Ascending aorta (tissue), 2 donors: ENCODE measurements at places on chromosomes 2 and 18.

DNA sequence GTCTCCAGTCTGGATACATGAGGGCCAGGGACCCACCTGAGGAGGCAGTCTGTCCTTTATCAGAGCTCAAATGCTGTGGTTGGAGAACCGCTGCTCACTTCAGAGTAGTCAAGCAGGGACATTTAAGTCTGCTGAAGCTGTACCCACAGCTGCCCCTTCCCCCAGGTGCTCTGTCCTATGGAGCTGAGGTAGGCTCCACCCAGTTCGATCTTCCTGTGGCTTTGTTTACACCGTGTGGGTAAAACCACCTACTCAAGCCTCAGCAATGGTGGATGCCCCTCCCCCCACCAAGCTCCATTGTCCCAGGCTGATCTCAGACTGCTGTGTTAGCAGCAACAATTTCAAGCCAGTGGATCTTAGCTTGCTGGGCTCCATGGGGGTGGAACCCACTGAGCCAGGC, 731.4 kb upstream of the HS6ST1 start:
- DNase-seq = no peak

DNA sequence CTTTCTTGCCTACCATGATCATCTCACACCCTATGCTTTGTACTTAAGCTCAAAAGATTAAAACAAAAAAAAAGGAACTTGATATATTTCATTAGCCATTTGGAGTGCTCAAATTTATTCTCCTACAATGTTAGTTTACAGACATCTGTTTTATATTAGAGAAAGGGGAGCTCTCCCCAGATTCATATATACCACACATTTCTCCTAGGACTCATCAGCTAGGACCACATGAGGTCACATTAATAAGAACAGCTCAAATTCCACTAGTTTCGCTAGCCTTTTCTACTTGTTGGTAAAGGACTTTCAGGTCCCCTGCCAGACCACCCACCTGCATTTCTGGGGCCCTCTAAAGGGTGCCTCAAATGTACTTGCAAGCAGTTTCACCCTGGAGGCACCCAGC, 151.2 kb upstream of the MMADHC start:
- no peak for DNase-seq

DNA sequence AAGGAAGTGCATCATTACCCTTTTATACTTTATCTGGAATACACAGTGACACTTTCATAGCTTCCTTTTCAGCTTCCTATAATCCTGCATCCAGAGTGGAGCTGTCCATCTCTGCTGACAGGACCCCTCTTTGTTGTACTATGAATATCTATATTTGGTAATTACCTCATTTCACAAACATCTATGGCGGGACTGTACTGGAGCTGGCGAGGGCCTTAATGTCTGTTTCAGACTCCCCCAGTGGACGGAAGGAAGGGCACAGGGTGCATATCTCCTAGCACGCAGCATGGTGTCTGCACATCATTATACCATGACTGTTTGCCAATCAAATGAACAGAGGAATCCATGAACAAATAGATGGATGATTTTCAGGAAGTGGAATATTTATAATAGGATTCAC, 142.3 kb downstream of the SOX11 start:
- no peak for DNase-seq

GRCh38 chr2:98504381-98505109, 59.9 kb downstream of the INPP4A start:
- peak; percentile 58 for DNase-seq

DNA sequence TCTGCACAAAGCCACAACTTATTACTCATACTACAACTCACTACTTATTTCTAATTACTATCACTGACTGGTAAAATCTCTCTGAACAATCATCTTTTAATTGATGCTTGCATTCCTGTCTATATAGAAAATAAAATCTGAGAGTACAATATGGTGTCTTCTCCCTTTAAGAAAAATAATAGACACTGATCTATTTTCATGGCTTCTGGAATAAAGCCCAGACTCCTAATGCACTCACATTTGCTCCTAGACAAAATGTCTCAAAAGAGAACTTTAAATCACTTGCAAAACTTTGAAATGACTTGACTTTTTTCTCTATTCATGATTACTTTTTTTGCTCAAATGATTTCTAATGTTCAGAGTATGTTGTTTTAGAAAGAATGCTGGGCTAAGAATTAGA, 28.7 kb downstream of the ESCO1 start:
- DNase-seq = no peak

DNA sequence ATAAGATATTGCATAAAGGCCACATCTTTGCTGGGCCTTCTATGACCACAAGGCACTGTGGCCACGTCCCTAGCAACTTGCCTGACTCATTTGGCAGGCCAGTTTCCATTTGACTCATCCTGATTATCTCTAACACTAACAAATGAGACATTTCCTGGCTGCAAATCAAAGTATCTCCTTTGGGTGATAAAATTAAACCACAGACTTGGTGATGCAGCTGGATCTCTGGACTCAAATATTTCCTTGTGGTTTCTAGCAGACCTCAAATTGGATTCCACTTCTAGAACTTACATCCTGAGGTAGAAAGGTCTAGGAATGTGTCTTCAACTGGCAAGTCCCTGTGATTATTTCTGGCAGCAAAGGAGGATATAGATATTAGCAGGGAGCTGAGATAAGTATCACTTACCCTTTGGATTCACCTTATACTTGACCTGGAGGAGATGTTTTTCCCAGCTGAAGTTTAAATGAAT, 167.9 kb upstream of the NXPH2 start:
- DNase-seq = no peak

DNA sequence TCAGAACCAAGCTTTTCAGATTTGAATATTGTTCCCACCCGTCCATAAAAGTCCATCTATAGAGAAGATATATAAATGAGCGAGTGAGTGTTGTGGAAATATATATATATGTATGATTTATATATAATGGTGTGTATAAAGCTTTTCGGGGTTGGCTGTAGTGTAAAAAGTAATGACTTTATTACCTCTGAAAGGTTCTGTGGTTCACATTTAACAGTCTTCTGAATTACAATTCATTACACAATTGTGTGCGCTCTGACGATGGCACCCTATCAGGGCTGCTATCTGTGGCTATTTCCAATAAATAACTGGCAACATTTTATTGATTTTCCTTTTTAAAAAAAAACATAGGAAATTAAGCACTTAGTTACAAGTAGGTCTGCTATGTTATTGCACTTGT, 2.7 kb upstream of the BCL11A start:
- no peak for DNase-seq

DNA sequence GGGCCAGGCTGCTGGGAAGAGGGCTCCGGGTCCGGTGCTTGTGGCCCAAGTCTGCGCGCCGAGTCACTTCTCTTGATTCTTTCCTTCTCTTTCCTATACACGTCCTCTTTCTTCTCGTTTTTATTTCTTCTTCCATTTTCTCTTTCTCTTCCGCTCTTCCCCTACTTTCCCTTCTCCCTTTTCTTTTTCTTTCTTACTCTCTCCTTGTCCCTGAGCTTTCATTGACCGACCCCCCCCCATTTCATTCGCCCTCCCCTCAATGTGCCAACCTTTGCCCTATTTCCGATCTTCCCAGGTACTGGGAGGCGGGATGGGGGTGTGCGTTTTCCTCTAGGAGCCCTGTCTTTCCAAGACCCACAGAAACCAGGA, 1.8 kb downstream of the ONECUT2 start:
- no peak for DNase-seq

DNA sequence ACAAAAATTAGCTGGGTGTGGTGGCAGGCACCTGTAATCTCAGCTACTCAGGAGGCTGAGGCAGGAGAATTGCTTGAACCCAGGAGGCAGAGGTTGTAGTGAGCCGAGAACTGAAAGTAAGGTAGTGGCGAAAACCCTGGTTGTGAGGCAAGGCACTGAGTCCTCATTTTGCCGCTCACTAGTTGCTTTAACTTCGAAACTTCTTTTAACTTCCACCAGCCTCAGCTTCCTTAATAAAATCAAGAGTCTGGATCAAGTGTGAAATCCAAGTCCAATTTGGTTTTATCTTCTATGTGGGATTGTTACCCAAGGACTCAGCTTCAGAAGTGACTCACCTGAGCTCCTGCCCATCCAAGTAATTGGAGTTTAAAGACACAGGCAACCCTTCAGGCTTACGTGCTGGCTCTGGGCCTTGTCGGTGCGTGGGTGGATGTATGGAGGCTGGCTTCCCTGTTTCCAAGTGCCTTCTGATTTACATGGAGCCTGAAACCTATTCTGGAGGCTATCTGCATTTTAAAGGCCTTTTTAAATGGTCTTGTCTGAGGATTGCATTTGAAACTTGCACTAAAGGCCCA, 374.2 kb upstream of the ID2 start:
- DNase-seq = no peak

- no peak for DNase-seq
Measured at GRCh38 chr2:16177671-16178180, 237.4 kb downstream of the MYCN start.

DNA sequence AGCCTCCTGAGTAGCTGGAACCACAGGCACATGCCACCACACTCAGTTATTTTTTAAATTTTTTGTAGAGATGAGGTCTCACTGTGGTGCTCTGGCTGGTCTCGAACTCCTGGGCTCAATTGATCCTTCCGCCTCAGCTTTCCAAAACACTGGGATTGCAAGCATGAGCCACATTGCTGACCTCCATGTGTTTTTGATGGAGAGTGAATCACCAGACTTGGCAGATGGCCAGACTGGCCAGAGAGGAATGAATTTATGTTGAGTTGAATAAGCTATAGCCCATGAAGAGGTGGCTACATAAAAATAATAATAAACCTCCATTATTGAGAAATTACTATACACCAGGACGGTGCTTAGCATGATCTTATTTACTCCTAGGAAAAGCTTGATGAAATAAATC, 91.5 kb downstream of the MREG start:
- DNase-seq = peak; percentile 73

GRCh38 chr18:65547046-65547445, 203.8 kb upstream of the CDH7 start:
- DNase-seq = no peak

GRCh38 chr2:120867290-120868241, 131.9 kb downstream of the GLI2 start:
- peak; percentile 57 for DNase-seq

DNA sequence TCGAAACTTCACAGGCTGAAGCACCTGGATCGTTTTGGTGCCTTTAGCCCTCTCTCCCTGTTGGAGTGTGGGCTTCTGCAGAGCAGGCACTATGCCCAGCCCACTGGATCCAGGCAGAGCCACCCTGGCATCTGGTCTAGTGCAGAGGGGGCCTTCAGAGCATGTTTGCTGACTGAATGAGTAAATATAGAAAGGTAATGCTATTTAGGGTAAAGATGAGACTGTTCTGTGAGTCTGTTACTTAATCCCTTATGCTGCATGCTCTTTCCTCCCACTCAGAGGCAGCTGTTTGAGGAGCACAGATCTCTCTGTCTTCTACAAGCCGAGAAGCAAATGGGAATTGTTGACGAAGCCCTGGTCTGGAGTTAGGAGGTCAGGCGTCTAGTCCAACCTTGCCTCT, 130.2 kb downstream of the RGPD3 start:
- DNase-seq = no peak

DNA sequence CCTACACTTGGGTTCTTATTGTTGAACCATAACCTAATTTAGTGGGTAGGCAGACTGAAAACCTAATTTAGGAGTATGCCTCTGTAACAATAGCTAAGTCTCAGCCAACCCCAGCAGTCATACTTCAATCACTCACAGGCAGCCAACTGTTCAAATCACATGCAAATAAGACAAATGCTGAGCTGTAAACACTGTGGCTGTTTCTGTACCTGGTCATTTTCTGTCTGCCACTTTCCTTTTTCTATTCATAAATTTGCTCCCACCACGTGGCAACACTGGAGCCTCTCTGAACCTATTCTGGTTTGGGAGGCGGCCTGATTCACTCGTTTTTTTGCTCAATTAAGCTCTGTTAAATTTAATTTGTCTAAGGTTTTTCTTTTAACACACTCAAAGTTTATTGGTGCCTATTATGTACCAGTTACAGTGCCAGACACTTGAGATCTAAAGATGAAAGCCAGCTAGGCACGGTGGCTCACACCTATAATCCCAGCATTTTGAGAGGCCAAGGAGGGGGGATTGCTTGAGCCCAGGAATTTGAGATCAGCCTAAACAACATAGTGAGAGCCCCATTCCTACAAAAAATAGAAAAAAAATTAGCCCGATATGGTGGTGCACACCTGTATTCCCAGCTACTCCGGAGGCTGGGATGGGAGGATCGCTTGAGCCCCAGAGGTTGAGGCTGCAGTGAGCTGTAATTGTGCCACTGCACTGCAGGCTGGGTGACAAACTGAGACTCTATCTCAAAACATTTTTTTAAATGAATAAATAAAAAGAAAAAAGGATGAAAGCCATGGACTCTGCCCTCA, 41.1 kb downstream of the THNSL2 start:
- no peak for DNase-seq
